ENCODE measurements at places on chromosomes 7 and 10.

DNA sequence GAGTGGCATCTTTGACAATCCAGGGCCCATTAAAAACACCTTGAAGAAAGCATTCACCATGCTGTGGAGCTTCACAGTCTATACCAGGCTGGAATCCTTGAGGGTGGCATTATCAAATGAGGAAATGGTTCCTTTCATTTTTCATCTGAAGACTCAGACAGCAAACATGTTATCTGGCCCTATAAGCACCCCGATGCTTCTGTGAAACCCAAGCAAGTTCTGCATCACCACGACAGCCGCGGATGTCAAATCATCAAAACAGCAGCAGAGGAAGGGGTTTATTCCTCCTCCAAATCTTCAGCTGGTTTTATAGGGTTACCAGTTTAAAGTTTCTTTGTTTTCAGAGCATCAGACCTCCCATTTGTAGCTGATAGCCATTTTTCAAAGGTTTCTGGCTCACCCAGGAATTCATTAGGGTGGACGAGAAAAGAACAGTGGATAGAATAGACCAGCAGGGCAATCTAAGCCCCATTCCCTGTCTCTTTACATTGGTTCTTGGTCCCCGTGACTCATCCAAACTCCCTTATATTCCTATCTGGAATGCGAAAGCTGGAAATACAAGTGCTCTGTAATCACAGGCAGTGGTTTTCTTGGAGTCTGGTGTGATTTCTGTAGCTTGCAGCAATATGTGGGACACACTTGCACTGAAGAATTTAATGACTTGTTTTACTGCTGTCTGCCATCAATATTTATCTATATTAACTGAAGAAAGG, 217.9 kb downstream of the SKAP2 start:
- DNase-seq = no peak

DNA sequence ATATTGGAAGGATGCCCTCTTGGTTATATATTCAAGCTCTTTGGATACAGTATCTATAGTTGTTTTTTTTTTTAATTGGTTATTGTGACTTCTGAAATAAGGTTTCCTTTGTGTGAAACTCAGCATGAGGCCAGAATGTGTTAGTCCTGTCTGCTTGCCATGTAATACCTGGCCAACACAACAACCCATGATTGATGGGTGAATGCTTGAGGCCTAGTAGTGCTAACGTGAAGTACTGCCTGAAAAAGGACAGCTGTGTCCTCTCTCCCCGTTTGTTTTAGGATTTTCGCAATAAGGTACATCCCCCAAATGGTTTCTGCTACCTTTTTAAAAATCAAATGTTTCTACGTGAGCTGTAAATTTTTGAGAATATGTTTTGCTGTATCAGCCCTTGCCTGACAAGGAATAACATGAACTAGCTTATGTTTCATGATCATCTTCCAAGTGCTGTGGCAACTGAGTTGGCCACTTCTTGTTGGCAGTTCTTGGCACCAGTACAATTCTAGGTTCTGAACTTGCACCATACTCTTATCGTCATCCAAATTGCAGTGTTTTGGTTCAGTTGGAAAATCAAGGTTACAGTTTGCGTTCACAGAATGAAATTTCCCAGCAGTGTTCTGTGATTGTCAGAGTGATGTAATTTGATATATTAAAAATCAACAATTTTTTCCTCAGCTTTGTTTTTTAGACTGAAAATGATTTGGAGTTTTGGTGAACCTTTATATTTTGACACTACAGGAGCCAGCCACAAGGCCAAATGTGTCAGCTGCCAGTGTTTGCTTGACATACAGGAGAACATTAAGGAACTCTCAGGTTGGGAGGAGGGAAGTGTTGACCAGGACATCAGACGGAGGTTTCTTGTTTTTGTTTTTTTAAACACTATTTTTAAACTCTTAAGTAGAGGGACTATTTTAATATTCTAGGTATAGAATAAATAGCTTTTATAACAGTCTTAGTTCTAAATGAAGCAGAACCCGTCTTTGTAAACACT, 13.5 kb upstream of the ASCC1 start:
- no peak for DNase-seq

DNA sequence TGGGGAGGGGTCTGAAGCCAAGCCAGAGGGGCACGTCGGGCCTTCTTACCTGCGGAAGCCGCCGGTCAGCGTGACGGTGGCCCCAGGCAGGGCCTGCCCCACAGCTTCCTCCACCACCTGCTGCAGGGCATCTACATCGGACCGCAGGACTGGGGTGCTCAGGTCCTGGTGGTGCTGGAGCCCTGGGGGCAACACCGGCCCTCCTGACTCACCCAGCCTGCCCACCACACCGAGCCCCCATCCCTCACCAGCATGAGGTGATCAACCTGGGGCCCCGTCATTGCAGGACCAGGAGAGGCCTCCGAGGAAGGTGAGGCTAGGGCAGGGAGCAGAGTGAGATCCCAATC, 8.0 kb downstream of the POLM start:
- no peak for DNase-seq

- DNase-seq = no peak
Observed at GRCh38 chr7:119708891-119709290, 564.1 kb upstream of the KCND2 start.

DNA sequence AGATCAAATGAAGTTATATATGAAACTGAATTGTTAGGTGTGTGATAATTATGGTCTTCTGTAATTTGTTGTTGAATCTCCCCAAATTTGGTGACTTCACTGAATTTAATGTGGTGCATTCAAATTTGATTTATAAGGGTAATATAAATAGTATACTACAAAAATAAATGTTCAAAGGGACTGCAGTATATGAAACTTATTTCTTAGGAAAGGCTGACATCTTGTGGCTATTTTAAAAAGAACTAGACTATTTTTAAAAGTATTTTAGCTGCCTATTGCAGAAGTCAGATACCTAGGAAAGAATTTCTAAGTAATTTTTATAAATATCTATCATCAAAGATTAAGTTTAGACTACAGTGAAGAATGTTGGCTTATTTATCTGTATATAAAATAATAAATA, 36.6 kb downstream of the ATRNL1 start:
- peak; percentile 15 for DNase-seq

- DNase-seq = no peak
Observed at GRCh38 chr7:4739528-4739992, 35.9 kb upstream of the AP5Z1 start.

GRCh38 chr7:13826752-13827151, 162.7 kb downstream of the ETV1 start:
- DNase-seq = no peak

- no peak for DNase-seq
Observed at GRCh38 chr10:11186374-11186773, 168.7 kb downstream of the CELF2 start.

DNA sequence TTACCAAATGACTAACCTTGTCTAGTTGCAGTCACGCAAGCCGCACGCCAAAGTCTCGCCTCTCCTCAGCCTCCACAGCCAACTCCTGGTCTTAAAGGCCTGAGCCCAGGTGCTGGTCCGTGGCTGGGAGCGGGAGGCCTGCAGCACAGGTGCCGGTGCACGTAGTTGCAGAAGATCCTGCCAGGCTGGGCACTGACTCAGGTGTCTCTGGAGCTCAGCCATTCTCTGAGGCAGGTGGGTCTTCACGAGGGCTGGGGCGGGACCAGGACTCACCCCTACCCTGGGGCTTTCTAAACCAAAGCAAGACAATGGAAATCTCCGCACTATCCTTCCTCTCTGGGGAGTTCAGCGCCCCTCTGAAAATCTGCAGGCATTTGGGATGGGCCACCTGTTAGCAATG, 216.4 kb downstream of the MLLT10 start:
- DNase-seq = no peak
